T-cell (primary cell): ENCODE measurements at places on chromosomes 13 and 19.

DNA sequence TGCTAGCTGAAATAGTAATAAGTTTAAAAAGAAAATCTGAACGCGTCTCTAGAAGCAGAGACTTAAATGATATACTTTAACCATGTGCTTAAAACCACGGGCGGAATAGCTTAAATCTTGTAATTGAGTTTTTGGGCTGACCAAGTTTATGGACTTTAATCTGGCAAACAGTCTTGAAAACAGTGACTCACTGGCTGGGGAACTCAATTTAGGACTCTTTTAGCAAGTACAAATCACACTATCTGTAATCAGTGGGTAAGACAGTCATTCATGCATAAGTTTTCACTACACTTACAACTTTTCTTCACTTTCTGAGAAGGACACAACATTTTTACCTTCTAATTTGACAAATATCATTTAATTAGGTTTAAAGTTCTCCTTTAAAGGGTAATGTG lies 26.8 kb downstream of the ZNF627 start:
- no peak for DNase-seq

- DNase-seq = no peak
Observed at GRCh38 chr13:102768909-102769308, 4.7 kb downstream of the TEX30 start.

DNA sequence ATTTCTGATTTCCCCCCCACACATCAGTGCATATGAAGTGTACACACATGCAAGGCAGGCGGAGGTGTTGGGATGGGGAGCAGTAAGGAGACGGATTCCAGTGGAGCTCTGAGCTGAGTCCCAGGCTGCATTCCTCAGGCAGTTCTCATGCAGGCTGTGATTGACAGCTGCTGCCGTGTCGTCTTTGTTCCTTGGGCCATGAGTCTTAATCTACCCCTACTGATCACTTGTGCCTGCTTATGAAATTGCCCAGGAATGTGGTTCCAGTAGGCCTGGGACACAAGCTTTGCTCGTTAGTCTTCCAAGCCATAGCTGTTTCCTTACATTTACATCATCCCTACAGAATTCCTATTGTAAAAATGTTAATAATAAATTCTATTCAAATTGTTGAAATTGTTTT lies 1241.9 kb downstream of the UQCRFS1 start:
- DNase-seq = no peak

DNA sequence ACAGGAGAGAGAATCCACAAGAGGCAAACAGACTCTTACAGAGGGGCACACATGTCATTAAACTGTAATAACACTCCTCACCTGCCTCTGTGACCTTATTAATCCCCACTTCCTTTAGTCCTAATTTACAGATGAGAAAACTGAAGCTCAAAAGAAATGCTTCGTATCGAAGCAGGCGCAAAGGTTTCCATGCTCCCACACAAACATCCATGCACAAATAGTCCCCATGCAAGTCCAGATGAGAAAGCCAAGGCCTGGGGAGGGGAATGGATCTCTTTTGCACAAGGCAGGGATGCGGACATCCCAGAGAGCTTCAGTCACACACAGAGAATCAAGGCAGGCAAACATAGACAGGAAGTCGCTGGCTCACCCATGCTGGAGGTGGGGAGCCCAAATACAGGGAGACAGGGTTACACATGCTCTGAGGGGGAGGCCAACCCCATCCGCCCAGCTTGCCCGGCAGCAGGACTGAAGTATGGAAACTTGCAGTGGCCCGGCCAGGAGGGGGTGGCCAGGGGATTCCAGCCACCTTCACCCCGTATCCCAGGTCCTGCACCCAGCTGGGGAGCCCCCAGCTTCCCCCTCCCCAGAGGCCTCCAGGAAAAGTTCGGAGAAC lies 468 bp downstream of the S1PR5 start:
- no peak for DNase-seq

DNA sequence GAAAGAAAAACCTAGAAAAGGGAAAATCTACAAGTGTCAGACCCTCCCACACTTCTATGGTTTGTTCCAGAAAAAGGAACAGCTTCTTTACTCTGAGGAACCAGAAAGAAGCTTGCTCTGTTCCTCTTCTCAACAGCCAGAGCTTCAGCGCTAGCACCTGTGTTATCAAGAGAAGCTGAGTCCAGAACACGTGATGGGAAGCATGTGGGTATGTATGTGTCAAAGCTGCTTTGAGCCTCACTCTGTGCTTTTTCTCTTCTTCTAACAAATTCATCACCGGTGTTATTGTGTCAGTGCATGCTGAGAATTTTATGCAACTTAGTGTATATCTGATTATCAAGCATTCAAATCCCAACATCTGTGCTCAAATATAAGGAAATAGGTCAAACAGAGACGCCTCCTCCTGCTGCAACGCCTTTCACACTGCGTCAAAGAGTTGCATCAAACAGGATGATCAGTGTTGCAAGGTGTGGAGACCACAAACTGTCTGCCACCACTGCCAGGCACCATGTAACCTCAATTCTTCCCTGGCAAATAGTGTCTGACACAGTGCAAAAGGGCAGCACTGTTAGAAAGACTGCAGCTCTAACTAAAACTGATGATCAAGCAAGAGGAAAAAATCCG lies 83.9 kb downstream of the LRRC63 start:
- DNase-seq = peak; percentile 63

DNA sequence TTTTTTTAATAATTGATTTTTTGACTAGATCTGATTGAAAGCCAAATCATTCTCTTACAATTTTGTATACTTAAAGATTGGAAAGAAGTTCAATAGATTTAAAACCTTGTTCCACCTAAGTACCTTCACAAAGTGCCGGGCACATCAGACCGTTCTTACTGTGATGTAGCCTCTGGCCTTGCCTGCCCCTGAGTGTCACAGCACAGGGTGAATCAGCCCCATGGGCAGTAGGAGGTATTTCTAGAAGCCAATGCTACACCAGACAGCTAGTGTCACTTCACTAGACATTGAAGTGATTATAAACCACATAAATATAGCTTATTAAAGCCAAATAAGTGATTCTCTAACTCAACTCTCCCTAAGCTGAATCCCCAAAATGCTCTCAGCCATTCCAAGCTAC lies 131.3 kb downstream of the LACC1 start:
- no peak for DNase-seq

- DNase-seq = no peak
Observed at GRCh38 chr19:49213791-49214190, 56.2 kb downstream of the TRPM4 start.

DNA sequence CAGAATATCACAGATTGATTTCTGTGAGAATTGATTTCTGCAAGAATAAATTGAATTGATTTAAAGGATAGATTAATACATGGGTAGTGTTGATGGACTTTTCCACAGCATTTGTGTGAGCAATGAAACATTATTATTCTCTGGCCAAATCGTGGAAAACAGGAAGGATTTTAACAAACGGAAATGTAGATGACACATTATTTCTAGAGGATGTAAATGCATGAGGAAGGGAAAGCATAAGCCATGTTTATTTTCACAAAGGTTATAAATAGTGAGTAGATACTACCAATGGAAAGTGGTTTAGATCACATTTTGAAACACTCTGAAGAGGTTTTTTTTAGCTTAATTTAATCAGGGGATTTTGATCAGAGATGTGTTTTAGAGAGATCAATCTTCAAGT lies 1534.6 kb upstream of the MIR17HG start:
- no peak for DNase-seq

DNA sequence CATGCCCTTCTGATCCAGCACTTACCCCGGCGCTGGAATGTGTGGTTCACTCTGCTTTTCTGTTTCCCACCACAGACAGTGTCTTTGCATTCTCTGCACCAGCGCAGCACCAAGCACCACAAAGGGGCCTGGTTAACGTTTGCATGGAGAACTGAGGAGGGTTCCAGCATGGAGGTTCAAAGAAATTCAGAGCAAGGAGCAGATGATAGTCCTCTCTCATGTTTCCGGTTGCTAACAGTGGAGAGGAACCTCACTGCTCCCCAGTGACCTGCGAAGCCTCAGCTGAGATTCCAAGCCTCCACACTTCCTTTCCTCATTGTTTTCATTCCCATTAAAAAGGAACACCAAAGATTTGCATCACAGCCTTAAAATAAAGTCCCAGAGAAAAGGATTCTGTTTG lies 99.7 kb downstream of the STARD13 start:
- no peak for DNase-seq

DNA sequence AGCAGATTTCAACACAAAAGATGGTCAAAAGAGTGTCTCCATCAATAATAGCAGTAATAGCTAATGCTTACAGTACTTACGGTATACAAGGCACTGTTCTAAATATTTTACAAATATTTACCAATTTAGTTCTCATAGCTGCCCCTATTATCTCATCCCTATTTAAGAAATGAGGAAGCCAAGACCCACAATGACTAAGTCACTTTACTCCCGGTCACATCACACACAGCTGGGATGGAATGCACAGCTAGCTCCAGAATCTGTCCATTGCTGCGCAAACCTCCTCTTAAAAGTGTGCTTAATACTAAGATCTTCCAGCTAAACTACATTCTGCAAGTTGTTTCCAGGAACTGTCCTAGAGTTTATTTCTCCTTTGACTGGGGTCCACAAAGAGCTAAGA lies 63.4 kb downstream of the RAP2A start:
- DNase-seq = no peak

DNA sequence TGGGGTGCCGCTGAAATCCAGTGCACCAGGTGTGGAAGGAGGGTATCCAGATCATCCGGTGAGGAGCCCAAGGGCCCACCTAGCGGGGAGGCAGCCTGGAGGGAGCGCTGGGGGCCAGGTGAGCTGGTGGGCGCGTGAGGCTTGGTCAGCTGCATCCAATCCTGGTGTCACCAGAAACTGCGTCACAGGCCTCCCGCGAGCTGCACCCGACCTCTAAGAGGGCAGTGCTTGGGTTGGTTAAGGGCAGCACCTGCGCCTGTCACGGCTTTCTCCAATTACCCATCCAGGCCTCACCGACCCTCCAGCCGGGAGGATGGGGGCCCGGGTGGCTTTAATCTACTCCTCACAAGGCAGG lies 284 bp downstream of the RNF17 start:
- no peak for DNase-seq

- DNase-seq = peak; percentile 82
Observed at GRCh38 chr19:41570639-41571112, 5.3 kb upstream of the CEACAM21 start.

GRCh38 chr13:62171697-62172096 lies 756.0 kb upstream of the PCDH20 start:
- no peak for DNase-seq

DNA sequence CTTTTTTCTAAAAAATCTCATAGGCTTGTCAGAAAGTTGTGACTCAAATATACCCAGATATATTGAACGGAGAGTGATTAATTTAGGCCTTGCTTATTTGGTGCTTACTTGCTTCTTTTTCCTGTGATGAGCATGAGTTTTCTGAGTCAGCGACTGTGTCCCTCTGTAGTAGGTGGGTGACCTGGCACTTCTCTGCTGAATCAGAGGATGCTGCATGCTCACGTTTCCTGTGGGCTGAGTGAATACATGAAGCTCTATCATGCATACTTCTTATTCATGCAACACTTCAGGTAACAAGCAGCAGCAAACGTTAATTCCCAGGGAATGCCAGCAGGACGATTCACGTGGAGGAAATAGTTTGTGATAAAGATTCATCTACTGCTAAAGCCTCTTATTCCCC lies 245.0 kb downstream of the KLF5 start:
- DNase-seq = no peak

GRCh38 chr13:30900436-30900835 lies 5.6 kb upstream of the MEDAG start:
- DNase-seq = no peak

DNA sequence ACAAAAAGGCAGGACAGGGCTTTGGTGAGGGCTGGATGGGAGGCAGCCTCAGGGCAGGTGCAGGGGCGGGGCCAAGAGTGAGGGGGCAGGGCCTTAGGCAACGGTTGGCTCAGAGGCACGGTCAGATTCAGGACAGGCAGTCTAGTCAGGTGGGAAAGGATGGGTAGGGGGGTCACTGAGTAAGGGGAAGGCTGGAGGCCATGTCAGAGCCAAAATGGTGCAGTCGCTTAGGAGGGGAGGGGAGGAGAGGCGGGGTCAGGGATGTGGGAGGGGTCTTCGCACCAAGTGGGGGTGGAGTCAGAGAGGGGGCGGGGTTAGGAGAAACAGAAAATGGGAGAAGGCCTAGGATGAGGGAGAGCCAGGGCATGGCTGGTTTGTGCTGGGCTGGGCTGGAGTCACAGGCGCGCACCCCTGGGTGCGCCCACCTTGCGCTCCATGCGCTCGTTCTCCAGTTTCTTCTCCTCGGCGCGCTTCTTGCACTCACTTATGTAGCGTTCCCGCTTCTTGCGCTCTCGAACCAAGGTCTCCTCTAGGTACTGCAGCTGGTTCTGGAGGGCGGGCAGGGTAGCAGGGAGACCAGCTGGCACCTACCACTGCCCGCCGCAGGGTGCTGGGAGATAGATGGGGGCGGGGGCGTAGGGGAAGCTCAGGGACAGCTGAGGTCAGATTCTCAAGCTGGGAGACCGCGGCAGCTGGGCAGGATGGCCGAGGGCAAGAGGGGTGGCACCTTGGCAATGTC lies 6.8 kb upstream of the RGL3 start:
- no peak for DNase-seq

DNA sequence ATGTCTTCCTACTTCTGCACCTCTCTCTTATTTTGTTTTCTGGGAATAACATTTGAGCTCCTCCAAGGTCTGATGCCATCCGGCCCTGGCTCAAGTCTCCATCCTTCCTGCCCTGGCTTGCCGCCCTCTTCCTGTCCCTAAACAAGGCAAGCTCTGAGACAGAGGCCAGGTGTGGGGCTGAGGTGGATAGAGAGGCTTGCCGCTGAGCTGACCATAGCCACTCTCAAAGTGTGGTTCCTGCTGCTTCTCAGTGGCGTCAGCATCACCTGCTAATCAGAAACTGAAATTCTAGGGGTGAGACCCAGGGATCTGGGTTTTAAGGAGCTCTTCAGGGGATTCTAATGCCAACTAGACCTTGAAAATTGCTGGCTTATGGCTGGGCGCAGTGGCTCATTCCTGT lies 6.0 kb upstream of the TPRX2 start:
- no peak for DNase-seq
